ENCODE measurements at places on chromosomes 6 and 20.

- peak; percentile 74 for DNase-seq
Measured at GRCh38 chr20:36569847-36570429, 3.5 kb upstream of the TGIF2 start.

DNA sequence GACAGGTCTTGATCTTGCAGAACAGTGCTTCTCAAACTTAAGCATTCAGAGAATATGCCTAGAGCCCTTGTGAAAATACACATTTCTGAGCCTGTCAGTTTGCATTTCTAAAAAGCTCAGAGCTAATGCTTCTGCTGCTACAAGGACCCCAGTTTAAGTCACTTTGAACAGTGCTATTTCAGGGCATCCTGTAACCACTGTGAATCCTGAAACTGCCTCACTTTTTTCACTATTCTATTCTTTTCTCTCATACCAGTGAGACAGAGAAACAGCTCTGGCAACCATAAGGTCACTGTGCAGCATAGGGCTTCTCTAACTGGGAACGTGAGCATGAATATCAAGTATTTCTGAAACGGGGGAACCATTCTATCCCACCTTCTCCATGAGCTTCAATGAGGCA lies 51.2 kb downstream of the LGSN start:
- no peak for DNase-seq

DNA sequence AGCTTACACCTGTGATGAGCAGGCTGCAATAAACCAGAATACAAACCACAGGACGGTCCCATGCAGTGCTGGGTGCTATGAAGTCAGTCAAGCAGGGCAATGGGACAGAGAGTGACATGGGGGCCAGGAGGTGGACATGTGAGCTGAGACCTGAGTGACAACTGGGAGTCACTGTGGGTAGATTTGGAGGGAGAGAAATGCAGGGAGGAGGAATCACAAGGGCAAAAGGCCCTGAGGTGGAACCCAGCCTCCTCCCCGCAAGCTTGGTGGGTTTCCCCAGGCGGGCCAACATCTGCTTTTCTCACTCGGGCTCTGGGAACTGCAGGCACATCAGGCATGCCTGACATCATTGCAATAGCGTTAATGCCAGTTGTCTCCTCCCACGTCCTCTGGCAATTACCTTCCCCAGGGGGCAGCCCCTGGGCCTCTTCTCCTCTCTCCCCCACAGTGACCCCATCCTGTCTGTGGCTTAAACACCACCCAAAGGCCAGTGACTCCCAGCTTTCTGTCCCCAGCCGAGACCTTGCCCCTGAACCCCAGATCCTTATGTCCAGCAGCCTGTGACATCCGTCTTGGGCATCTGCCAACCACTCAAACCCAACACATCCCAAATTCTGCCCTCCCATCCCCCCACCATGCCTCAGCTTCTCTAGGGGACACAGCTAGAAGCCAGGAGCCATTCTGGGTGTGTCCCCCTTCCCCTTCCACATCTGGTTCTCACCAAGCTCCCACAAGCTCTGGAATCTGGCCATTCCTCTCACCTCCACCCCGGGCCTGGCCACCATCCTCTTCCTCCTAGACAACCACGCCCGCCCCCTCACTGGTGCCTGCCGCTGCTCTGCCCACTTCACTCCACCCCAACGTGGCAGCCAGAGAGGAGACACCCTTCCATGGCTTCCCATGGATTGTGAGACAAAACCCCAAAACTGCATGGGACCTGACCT lies 28.2 kb downstream of the PDRG1 start:
- no peak for DNase-seq

DNA sequence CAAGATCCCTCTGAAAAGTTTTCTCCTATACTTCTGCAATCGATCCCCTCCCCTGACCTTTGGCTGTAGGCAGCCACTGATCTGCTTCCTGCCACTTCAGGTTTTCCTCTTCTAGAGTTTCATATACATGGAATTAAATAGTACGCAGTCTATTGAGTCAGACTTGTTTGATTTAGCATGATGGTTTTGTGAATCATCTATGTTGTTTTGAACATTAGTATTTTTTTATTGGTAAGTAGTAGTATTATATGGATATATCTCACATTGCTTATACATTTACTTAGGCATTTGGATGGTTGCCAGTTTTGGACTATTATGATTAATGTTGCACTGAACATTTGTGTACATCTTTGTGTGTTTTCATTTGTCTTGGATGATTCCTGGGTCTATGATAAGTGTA lies 518.0 kb downstream of the CD109 start:
- no peak for DNase-seq

DNA sequence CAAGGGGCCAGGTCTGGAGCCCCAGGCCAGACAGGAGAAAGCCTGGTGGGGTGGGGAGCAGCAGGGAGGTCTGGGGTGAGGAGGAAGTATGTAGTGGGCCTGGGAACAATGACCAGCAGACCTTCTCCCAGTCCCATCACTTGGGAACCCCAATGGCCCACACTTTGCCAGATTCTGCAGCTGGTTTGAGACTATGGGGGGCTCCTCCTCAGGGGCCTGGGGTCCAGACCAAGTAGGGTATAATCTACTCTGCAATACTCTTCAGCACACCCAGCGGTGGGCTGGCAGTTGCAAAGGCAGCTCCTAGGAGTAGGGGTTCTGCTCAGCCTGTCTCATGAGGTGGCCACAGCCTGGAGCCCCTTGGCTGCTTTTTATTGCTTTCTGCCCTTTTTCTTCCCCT lies 52.8 kb downstream of the NPEPL1 start:
- DNase-seq = no peak

GRCh38 chr20:20929341-20929740 lies 176.8 kb downstream of the LINC00237 start:
- no peak for DNase-seq

DNA sequence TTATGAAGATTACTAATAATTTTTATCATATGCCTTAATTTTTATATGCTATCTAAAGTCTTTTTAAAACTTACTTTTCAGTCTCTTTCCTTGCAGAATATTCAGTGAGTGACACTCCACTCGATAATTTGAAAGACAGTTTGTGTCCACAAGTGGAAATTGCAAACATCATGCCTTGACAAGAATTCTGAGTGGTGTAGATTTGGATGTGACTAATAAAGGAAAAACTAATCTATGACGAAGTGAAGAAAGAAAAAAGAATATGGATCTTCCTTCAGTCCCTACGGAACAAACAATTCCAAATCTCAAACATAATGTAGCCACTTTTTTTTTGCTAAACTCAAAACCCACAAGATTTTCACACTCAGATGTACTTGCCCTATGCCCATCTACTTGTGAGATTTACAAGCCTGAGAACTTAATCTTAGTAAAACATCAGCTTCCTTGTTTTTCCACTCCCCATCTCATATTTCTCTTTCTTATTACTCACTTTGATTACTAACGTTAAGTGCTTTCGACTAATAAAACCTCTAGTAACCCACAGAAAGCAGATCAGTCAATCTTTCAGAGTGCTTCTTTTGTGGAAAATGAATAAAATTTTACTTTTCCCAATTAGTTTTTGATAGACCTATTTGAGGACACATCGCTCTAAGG lies 1155.8 kb downstream of the GRIK2 start:
- no peak for DNase-seq

GRCh38 chr20:2798095-2798805 lies 2.2 kb downstream of the CPXM1 start:
- no peak for DNase-seq

DNA sequence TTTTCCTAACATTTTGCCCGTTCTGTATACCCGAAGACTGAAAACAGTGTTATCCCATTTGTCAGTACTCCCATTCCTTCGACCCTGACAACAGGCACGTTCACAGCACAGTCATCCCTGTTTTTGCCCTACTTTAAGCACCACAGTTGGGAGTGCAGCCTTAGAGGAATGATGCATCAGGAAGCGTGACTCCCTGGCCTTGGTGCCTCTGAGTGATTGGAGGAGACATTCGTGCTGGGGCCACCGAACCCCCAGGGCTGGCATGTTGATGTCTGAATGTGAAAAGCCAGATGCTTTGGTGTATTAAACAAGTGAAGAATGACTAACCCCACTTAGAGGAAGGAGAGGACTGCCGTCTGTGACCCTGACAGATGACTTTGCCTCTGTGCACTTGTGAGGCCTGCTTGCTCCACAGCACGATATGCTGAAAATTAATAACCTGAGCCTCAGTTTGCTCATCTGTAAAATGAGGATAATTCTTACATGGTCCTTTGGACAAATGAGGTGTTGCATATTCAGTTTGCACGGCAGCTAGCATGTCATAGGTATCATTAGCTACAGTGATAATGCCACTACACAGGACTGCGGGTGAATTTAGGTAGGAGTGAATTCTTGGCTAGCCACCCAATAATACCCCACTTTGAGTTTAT lies 36.0 kb downstream of the STK35 start:
- peak; percentile 46 for DNase-seq

- peak; percentile 28 for DNase-seq
Measured at GRCh38 chr20:7272512-7272911, 505.0 kb downstream of the BMP2 start.

DNA sequence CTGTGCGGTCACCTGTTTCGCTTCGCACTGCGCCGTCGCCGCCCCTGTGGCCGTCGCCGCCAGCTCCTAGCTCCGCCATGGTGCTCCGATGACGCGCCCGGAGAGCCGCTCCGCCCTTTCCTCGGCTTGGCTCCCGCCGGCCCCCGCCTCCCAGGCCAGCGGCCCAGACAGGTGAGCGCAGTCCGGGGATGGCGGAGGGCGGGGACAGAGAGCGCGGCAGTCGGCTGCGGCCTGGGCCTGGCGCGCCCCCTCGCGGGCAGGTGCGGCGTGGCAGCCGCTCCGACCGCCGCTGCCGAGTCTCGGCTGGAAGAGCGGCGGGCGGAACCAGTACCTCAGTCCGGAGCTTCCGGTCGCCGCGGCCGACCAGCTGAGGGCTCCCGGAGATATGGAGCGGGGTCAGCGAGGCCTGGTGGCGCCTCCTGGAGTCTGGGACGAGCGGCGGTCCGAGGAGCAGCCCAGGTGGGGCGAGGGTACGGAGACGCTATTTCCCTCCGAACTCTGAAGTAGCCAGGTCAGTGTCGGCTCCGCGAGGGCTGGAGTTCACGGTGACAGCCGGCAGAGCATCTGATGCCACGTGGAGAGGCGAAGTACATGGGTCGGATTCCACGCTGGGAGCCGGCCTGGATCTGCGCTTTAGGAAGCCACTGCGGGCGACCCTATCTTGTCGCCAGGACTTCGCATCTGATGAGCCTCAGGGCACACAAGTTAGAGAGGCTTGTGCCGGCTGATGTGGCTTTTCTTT lies at the start of gene MAP7:
Gene MAP7 (minus strand): TSS at position 93 of the 742 bp plus-strand sequence. CDS start 14 bp downstream, at position 79.
- no peak for DNase-seq

DNA sequence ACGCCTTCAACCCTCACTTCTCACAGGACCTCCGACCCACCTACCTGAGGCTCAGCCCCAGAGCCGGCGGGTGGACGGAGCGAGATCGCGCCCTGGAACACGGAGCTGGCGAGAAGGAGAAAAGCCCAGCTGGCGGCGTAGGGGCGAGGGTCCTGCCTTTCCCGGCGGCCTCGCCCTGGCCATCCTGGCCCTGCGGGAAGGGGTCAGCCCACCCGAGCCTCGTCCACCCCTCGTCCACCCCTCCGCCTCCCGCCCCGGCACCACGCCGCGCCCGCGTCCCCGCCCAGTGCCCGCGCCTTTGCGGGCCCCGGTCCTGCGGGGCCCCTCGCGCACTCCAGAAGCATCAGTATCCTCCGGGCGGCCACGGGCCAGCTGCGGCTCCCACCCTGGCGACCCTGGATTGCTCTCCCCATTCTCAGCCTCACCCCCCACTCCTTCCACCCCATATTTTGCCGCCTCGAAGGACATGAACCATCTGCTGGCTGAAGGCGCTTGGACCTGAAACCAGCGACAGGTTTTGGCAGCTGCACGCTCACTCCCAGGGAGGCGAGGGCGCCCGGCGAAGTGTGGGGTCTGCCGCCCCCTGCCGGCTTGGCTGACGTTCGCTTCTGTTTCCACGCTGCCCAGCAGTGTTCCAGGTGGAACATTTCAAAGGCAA lies 65.1 kb downstream of the PLG start:
- DNase-seq = peak; percentile 4

DNA sequence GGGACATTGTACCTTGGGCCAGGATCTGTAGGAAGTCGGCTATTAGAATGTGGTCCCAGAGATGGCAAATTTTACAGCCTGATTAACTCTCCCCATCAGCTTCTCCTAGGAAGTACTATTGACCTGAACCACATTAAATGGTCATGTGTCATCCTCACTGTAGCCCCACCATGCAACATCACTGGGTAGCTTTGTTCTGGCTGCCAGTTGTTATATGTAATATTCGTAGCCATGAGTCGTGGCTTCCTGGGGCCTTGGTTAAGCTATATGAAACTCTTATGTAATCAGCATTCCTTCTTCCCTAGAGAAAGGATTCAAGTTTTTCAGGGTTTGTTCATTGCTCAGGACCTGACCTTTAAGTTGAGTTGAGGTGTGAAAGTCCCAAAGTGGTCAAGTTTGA lies 125.7 kb downstream of the ANKS1A start:
- DNase-seq = peak; percentile 72

- DNase-seq = peak; percentile 90
Measured at GRCh38 chr6:56692523-56693245, 50.0 kb upstream of the DST start.

DNA sequence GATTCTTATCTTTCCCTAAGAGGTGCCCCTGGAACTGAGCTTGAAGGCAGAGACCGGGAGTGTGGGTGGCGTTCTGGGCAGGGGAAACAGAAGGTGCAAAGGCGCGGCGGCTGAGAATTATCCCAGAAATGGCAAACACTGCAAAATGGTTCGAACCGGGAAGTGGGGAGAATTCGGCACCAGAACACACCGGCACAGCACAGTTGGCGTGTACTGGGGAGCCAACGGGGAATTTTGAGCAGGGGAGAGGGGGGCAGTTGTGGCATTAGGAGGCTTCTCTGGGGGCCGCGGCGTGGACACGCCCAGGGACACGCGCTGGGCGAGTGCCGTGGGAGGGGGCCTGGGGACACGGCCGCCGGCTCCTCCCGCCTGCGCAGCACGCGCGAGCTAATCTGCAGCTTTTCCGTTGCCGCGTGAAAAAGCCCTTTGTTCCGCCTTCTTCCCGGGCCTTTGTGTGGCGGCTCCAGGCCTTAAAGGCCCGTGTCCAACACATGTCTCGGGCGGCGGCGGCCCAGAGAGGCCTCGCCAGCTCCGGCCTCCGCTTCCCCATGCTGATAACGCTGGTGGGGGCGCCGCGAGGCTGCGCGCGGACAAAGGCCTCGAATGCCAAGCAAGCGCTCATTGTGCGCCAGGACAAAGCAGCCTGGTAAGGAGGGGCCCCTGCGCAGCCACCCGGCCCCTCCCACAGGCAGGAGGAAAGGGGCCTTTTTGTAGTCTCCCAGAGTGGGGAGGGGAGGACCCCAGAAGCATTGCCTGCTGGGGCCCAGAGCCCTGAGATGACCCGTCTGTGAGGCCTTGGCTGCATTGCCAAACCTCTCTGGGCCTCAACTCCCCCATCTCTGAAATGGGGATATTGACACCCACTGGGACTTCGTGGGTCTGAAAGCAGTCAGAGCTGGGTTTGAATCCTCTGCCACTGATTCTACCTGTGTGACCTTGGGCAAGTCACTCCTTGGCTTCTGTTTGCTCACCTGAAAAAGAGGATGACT lies 82.8 kb downstream of the CD40 start:
- DNase-seq = no peak

GRCh38 chr6:19312241-19312978 lies 524.8 kb upstream of the ID4 start:
- no peak for DNase-seq

DNA sequence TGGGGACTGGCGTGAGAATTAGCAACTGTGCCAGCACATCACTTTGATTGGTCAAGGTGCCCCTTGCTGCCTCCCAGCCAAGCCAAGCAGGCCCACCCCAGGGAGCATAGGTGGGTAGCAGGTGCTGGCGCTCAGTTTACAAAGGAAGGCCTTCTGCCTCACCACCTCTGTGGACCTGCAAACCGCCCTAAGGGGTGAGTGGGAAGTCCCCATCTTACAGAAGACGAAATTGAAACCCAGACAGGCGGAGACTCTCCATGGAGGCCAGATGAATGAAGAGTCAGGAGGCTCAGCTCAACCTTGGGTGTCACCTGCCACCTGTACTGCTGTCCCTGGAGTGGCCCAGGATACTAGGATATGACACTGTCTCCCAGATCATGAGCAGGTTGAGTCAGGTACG lies 21.5 kb upstream of the MAS1L start:
- no peak for DNase-seq
